ENCODE measurements at places on chromosomes 5 and 9.

GRCh38 chr9:127390248-127390545, 6.8 kb upstream of the SLC2A8 start:
- DNase-seq = no peak

DNA sequence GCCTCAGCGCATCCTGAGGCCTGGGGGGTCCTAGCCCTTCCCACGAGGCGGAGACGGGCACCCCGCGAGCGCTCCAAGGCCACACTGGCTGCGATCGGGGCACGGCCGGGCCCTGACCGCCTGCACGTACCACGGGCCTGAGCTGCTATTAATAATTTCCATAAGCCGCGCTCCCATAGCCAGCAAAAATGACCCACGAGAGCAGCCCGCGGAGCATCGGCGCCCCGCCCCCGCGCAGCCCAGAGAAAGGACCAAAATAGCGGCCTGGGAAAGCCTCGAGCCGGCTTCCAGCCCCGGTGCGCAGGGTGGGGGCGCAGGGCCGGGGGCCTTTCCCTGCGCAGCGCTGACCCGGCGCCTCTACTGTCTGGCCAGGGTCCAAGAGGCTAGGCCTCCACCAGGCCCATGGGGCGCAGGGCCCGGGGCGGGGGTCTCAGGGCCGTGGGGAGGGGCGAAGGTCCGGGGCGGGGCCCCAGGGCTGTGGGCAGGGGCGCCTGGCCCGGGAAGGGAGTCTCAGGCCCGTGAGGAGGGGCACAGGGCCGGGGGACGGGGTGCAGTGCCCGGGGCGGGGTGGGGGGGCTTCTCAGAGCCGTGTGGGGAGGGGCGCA, 54.4 kb downstream of the EXD3 start:
- DNase-seq = no peak

DNA sequence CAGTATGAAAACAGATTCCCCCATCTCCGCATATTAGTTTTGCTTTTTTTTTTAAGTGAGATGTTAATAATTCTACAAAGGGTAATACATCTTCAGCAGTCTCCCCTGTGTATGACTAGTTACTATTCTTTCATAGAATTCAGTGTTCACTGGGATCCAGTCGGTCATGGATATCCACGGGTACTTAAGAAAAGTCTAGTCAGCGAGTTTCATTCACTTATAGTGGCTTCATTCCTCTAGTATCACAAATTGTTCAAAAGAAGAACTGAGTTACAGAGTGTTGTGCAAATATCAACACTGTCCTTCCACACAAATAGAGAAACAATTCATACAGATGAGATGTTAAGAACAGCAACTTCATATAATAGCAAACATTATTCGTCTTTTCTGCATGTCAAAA, 35.7 kb downstream of the BNC2 start:
- DNase-seq = no peak

GRCh38 chr5:80437326-80437725, 29.5 kb downstream of the ZFYVE16 start:
- DNase-seq = no peak

DNA sequence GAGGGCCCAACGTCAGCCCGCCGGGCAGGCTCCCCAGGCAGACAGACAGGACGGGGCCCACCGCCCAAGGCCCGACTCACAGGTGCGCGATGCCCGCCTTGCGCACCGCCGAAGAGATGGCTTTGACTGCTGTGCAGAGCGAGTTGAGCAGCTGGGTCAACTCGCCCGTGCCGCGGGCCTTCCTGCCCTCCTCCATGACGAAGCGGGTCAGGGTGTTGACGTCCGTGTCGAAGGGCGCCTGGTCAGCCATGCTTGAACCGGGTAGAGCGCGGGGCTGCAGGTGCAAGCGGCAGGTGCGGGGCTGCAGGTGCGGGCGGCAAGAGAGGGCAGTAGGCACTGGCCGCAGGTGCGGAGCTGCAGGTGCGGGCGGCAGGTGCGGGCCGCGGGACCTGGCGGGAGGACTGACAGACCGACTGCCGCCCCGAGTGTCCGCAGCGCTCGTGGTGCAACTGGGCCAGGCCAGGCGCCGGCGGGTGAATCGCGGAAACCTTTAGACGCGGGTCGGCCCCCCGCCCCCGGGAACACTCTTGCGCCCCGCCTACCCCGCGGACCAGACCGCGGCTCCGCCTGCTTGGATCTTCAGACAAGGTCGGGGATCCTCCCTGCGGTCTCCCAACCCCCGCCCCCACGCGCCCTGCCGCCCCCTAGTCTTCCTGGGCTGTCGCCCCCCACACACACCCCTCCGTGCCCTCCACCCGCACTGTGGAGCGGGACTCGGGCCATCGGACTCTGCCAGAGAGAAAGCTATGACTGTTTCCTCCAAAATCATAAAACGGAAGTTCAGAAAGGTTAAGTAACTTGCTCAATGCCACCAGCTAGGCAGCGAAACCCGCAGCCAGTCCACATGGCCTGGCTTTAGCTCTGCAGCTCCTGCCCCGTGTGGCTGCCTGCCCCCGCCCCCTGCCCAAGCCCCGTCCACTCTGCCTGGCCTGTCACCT, at the start of gene FBP1:
Gene FBP1, minus strand, starts transcription at position 458 of the 938 bp plus-strand sequence. Its CDS starts 208 bp downstream, at position 250.
- no peak for DNase-seq

GRCh38 chr9:136058084-136058483, 37.0 kb downstream of the NACC2 start:
- no peak for DNase-seq

GRCh38 chr9:99573085-99573484, 248.6 kb upstream of the NR4A3 start:
- no peak for DNase-seq

GRCh38 chr5:136007271-136007670, 21.5 kb upstream of the TGFBI start:
- no peak for DNase-seq

GRCh38 chr5:32283539-32284377, 29.0 kb downstream of the MTMR12 start:
- no peak for DNase-seq

DNA sequence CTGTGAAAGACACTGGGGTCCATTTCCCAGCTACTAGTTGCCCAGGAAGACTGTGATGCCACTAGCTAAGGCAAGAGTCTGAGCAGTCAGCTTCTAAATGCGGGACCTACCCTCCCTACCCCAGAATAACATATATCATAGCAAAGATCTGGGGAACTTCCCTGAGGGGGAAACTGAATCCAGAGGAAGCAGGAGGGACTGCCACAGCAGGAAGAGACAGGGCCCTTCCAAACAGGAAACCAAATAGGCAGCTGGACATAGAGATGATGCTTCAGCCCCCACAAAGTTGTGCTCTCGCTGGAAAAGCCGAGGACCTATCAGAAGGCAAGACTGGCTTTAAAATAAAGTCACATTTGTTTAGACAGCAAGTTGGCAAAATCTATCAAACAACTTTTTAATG, 51.1 kb downstream of the KLHL3 start:
- no peak for DNase-seq

GRCh38 chr9:81754245-81754644, 64.9 kb upstream of the TLE1 start:
- DNase-seq = no peak
